ENCODE measurements at places on chromosomes 16 and 17.

GRCh38 chr17:66304304-66305174 is 2.1 kb downstream of the PRKCA start:
- no peak for DNase-seq

DNA sequence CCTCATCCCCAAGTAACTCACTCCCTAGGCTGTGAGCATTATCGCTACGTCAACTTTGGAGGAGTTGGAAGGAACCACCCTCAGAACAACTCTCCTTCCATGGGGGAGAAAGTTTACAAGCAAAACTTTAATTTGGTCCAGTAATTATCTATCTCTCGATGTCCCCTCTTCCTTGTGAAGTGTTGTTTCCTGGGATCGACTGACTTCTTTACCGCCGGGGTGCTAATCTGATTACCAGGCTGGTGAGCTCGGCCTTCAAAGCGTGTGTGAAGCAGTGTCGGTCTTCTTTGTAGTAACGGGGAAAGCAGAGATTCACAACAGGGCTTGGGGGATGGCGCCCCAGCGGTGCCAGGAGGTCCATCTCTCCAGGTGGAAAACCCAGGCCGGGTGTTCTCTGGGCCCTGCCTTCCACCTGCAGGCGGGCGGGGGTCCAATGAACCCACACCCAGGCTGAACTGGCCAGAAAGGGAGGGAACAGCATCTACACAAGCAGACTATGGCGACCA is 14.5 kb upstream of the FOXF1 start:
- no peak for DNase-seq

GRCh38 chr17:57326336-57326735 is 70.0 kb downstream of the MSI2 start:
- DNase-seq: no peak

DNA sequence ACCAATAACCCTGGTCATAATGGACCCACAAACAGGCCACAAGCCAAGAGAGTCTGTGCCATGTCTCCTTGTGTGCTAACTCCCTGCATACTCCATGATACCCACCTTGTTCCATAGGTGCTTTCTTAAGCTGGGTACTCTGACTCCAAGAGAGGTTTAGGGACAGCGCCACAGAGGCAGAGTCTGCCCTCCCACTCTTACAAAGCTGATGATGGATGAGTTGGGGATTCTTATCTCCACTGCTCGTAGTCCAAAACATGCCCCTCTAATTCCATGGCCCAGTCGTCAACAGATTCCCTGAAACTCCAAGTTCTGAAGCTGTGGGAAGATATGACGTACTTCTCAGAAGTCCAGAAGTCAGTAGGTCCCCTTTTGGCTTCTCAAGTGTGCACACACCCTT is 184.4 kb upstream of the CCL2 start:
- DNase-seq: no peak

- no peak for DNase-seq
Observed at GRCh38 chr17:32529604-32530003, 42.8 kb downstream of the CDK5R1 start.

DNA sequence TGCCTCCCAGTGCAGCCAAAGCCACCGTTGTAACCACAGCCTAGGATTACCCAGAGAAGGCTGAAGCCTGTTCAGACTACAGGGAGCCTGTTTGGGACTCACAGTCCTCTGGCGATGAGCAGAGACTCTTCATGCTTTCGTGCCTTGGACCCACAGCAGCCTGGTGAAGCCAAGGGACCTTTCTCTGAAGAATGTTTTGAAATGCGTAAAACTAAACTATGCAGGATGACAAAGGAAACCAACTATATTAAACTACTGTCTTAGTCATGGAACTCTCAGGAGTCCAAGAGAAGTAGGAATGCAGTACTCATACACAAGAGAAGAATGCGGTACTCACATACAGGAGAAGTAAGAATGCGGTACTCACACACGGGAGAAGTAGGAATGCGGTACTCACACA is 20.9 kb downstream of the ABR start:
- DNase-seq: no peak

DNA sequence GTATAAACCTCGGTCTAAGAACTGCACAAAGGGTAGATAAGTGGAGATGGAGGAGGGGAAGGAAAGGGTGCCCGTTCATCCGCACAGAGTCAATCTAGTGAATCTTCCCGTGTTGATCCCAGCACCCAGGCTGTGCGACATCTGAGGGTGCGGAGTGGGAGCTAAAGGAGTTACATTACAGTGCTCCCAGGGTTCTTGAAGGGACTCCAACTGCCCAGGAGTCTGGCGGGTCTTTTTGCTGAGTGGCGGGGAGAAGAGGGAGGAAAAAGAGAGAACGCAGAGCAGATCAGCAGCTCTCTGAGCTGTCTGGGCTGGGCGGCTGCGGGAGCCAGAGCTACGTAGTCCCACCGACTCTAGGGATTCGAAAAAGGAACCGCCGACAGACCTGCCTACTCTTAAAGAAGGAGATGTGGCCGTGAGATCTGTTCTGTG is 1.6 kb upstream of the CA10 start:
- DNase-seq: no peak

GRCh38 chr17:39573447-39574298 is 34.0 kb downstream of the NEUROD2 start:
- DNase-seq: no peak

DNA sequence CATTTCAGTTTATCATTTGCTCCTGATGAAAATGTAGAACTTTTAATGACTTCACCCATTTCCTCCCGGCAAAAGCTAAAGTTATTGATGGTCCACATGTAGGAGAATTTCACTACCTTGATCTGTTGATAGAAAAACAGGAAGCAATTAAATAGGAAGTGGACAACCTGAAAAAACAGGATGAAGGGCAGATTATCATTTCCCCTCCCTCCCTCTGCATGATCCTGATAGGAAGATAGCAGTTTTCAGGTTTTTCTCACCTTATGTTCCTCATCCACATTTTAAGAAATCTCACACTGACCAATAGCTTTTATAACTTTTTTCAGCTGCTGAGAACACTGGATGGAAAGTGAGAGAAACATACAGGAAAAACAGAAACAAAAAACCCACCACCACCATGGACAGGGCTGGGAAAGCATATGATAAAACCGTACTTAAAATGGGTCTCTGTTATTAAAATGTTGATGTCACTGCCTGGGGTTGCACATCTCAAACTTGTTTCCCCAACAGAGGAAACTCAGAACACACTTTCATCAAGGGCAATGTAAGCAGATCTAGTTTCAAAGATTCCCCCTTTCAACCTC is 46.4 kb downstream of the NXPH3 start:
- no peak for DNase-seq

DNA sequence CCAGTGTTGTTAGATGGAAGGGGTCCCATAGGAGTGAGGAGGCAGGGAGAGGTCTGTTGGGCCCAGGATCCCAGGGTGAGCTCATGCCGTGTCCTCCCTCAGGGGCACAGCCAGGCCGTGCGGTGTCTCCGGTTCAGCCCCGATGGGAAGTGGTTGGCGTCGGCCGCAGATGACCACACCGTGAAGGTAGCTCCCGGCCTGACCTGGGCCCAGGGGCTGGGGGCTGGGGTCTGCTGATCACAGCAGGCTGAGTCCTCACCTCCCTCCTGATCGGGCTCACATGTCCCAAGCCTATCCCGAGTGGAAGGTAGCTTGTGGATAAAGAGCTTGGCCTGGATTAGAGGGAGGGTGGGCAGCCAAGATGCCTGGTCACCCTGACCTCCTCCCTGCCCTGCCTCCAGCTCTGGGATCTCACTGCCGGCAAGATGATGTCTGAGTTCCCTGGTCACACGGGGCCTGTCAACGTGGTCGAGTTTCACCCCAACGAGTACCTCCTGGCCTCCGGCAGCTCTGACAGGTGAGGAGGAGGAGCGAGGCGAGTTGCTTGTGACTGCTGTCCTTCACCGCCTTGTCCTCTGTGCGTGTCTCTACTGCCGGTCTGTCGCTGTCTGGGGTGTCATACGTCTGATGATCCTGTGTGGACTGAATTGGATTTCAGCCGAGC is 16.1 kb downstream of the KATNB1 start:
- DNase-seq: no peak

GRCh38 chr16:55453909-55454308 is 25.1 kb upstream of the MMP2 start:
- no peak for DNase-seq

DNA sequence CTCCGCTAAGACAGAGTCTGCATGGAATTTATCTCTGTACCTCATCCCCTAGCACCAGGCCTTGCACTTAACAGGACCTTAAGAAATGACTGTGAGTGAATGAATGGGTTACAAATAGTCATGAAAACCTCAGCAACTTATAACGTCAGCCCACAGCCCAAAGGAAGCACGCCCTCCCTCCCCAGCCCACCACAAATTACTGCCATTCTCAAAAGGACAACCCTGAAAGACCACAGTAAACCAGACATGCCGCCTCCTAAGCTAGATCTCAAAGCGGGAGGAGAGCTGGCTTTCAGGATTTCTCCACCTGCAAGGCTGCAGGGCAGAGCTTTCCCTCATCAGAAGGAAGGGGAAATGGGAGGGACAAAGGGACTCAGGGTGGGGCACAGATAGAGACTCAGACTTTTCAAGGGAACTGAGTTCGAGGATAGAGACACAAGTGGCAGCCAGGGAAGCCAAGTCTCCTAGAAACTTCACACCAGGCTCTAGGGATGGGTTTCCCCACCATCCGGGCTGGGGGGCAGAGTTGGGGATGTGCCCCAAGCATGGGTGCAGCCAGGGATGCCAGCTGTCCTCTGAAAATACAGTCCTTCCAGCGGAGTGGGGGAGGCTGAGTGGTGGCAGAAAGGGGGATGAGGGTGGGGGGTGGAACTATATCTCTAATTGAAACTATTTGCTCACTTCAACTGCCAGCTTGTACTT is 56.7 kb downstream of the PLXDC1 start:
- DNase-seq: no peak

DNA sequence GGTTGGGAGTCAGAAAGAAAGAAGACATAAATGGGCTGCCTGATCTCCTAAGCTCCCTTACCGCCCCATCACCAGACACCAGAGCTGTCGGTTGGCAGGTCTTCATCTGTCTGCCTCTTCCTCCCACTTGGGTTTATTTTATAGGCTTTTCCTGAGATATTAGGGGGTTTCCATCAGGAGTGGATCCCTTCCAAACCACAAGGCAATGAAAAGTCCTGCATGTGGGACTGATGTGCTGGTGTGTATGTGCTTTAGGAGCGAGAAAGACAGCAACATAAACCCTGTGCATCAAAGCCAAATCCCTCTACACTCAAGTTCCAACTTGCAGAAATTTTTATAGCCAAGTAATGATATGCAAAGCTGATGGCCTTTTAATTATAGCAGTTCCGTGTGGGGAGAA is 389.5 kb downstream of the SLC39A11 start:
- DNase-seq: no peak

GRCh38 chr16:27984121-27984520 is 79.4 kb downstream of the GSG1L start:
- no peak for DNase-seq

GRCh38 chr17:16155536-16155935 is 59.8 kb downstream of the NCOR1 start:
- no peak for DNase-seq

DNA sequence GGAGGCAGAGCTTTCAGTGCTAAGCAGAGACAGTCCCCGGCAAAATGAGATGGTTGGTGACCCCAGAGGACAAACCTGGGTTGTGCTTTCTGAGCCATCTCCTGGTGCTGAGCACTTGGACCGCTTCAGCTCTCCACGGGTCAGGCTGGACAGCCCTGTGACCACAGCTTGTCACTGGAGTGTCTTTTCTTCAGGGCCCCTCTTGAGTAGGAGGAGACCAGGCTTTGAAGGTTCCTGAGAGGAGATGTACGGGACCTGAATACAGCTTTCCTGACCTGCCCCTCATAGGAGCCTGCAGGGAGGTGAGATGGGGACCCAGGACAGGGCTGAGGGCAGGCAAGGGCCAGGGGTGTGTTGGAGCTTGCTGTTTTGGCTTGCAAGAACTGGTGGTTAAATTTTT is 17.8 kb upstream of the ADGRG1 start:
- no peak for DNase-seq

DNA sequence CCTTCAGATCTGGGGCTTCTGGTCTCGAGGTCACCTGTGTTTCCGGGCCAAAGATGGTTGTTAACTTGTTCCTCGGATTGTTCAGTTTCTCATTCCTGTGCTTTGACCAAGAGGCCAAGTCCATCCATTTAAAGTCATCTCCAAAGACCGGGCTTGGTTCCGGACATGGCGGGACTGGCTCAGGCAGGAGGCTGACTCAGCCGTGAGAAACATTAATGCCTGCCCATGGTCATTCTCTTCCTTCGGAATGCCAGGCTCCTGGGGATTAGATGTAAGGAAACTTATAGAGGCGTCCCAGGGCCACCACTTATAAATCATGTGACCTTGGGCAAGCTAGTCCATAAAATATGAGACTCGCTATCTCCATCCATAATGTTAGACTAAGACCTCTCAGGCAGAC is 13.6 kb upstream of the NKD1 start:
- DNase-seq: no peak

DNA sequence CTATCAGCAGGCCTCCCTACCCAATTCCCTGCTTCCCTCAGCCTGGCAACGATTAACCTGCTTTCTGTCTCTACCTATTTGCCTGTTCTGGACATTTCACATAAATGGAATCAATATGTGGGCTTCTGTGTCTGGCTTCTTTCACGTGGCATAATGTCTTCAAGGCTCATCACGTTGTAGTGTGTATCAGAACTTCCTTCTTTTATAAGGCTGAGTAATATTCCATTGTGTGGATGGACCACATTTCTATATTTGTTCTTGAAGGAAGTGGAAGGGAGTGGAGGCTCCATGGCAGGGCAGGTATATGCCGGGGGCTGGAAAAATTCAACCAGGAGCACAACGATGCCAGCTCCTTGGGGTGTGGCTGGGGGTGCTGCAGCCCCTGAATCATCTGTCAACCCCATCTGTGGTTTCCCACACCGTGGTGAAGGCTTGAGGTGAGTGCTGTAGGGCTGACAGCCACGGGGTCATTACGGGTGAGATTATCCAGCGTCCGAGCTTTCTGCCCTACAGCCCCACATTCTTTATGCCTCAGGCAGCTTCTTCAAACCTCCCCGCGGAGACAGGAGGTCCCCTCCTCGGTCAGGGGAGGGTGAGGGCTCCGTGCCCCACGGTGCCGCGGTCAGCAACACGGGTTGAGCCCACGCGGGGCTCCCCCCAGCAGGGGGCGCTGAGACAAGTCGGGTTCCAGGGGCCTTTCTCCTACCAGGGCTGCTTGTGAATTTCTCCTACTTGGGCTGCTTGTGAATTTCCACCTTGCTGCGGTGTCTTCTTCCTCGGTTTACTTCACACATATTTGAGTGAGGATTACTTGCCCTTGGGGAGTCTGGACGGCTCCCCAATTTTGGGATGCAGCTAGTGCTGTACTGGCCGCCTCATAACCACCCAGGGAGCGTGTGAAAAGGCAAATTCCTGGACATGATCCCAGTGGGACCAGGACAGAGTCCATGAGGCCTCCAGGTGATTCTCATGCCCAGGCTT is 18.3 kb upstream of the WFIKKN2 start:
- DNase-seq: no peak
